ENCODE measurements at places on chromosomes 6 and 20. TPM values are rescaled to one million over a fixed set of nuclear protein-coding genes. Genes with fewer than 3 reads are reported as not detected.

The SLC22A1 gene
- 0.76 TPM for polyA plus RNA-seq

DNA sequence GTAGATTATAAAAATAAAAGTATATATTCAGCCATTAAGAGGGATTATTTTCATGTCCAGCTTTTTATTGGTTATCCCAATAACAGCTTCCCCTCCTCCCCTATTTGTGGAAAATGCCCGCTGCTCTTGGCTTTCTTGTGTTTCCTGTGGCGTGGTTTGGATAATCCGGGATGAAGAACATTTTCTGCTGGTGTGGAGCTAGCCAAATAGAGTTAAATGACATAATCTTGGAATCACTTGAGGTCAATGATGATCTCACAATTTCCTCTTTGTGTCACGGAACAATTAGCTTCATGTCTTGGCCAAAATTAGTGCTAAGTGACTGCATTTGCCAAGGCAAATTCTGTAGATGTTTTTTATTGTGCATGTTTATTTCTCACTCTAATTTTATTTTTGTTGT, 394.0 kb downstream of the LAMA2 start:
- DNase-seq: no peak

DNA sequence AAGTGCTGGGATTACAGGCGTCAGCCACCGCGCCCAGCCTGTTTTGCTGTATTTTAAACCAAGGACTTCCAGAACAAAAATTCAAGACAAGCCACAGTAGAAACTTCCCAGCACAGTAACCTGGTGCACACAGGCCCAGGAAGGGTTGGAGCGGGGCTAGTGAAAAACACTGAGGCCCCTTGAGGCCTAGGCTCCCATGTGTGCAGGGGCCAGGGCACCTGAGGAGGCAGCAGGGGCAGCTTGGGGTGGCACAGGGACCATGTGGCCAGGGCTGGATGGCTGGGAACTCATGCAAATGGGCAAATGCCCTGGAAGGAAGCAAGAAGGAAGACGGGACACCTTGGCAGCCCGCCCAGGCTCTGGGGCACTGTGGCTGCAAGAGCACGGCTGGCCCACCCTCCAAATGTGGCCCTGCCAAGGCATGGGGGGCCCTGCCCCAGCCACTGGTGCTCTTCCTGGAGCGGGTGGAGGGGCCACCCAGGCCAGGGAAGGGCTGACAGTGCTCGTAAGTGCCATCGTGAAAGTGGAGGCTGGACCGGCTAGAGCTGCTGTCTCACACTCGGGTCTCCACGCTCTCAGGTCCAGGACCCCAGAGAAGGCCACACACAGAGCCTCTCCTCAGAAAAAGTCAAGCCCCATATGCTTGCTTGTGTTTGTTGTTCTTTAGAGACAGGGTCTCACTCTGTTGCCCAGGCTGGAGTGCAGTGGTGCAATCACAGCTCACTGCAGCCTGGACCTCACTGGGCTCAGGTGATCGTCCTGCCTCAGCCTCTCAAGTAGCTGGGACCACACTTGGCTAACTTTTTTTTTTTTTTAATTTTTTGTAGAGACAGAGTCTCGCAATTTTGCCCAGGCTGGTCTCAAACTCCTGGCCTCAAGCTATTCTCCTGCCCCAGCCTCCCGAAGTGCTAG, 10.3 kb downstream of the SLC2A4RG start:
- no peak for DNase-seq

The KCNG1 gene
- 4.6 TPM for polyA plus RNA-seq

DNA sequence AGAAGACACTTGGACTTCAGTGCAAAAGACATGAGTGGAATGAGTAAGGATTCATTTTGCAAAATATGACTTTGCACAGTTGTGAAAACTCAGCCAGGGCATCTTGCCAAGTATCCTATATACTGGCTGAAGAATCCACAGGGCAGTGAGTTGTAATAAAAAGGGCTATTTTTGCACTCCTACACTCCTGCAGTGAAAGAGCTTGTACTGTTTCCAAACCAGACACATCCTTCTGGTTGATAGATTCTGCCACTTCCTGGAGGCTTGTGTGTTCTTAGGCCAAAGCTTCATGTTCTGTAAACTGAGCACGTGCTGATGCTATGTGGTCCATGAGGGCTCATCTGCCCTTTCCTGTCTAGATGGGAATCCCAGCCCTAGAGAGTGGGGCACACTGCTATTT, 34.9 kb downstream of the GMPR start:
- DNase-seq: no peak

DNA sequence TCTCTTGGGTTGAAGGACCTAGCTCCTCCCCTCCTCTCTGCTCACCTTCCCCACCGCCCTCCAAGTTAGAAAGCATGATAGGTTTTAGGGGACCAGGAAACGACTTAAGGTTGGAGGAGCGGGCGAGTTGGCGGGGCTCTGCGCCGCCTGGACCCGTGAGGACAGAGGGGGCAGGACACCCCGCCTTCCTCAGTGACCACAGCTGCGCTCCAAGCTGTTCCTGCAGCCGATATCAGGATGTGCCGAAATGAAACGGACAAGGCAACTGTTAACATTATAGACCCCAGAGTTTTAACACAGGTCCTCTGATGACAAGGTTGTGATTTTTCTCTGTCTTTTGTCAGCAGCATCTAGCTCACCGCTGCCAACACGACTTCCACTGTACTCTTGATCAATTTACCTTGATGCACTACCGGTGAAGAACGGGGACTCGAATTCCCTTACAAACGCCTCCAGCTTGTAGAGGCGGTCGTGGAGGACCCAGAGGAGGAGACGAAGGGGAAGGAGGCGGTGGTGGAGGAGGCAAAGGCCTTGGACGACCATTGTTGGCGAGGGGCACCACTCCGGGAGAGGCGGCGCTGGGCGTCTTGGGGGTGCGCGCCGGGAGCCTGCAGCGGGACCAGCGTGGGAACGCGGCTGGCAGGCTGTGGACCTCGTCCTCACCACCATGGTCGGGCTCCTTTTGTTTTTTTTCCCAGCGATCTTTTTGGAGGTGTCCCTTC, at the start of gene GRM1:
TSS of gene GRM1 (plus strand) at position 212 of the 722 bp plus-strand sequence. CDS start at position 668, 456 bp downstream.
- DNase-seq: no peak

- no peak for DNase-seq
Observed at GRCh38 chr6:52183131-52183713, 3.0 kb upstream of the IL17A start.

GRCh38 chr6:130755368-130756034, 71.7 kb upstream of the SMLR1 start:
- no peak for DNase-seq

GRCh38 chr20:43987018-43987417, 72.4 kb downstream of the TOX2 start:
- DNase-seq: no peak

DNA sequence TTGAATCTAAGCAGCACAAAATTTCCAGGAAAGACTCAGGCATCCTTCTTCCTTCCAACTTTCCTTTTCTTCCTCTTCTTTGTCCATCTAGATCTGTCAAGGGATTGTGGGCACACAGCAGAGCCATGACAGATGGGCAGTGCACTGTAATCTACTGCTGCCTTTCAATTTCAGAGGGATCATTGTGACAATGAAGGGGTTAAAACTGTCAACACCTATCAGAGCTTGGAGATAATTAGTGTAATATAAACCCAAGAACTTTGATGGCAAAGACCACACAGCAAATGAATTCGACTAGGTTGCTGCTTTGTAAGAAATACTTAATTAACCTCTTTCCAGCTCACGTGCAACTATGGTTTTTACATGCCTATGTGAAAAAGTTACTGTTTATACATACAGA, 55.0 kb downstream of the SAMD5 start:
- no peak for DNase-seq

Measured in keratinocyte (primary cell).